CD4-positive, CD25-positive, alpha-beta regulatory T cell (primary cell): ENCODE measurements at places on chromosomes 2 and 18. TPM values are rescaled to one million over a fixed set of nuclear protein-coding genes. Genes with fewer than 3 reads are reported as not detected.

The SEPTIN10 gene
- total RNA-seq: 5.6 TPM

The MARS2 gene
- total RNA-seq: 13.6 TPM

The PLGLB1 gene
- 8.2 TPM for total RNA-seq

The UGT1A3 gene
- not detected for total RNA-seq

The SLC4A5 gene
- total RNA-seq: 12.7 TPM

The HOXD1 gene
- not detected for total RNA-seq

The MBP gene
- total RNA-seq: 172 TPM

The UGT1A5 gene
- not detected for total RNA-seq

The SDC1 gene
- not detected for total RNA-seq

The RGPD3 gene
- total RNA-seq: 0.44 TPM

The CCDC85A gene
- not detected for total RNA-seq

The IL1B gene
- total RNA-seq: 1.3 TPM

The FSHR gene
- not detected for total RNA-seq

DNA sequence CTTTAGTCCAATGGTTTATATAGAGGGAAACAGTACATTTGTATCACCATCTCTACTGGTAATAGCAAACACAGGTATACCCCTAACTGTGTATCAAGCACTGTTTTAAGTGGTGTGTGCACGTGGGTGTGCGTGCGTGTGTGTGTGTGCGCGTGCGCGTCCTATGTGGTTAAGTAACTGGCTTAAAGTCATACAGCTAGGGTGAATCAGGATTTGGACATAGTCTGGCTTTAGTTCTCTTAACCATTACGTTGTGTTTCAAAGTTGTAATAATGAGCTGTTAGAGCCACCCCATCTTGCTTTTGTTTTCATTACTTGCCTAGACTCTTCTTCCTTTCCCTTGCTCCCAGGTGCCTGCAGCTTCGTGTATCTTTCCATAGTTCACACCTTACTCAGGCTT lies 2.1 kb downstream of the HADHB start:
- peaks cover 47% of the 10 kb centered on the region for H3K4me1 ChIP-seq
- peak; percentile 7 for DNase-seq
- no peaks in the 10 kb centered on the region for H3K36me3 ChIP-seq
- no peak overlapping the region for H3K27ac ChIP-seq
- H3K27me3 ChIP-seq: no peaks in the 10 kb centered on the region
- peak overlapping the region; percentile 49 for H3K4me3 ChIP-seq

- H3K4me3 ChIP-seq: no peak overlapping the region
- no peak for DNase-seq
- H3K27me3 ChIP-seq: no peaks in the 10 kb centered on the region
- no peaks in the 10 kb centered on the region for H3K4me1 ChIP-seq
- no peak overlapping the region for H3K27ac ChIP-seq
Observed at GRCh38 chr18:79871026-79871390, 73.3 kb downstream of the KCNG2 start.

DNA sequence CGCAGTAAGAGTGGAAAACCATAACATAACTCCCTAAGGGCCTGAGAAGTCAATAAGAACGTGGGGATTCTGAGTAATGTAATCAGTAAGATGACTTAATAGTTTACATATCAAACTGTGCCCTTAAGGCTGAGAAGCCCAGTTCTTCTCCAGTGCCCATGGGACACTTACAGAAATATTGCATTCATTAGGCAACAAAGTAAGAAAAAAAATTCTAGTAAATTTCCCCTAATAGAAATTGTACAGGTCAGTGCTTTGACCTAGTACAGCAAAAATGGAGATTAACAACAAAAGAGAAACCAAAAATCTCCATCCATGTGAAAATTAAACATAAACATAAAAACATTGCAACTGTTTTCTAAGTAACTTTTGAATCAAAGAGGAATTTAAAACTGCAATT lies 139.8 kb upstream of the HS6ST1 start:
- DNase-seq: no peak
- no peaks in the 10 kb centered on the region for H3K36me3 ChIP-seq
- H3K27me3 ChIP-seq: no peaks in the 10 kb centered on the region
- H3K27ac ChIP-seq: no peak overlapping the region
- no peak overlapping the region for H3K4me3 ChIP-seq

DNA sequence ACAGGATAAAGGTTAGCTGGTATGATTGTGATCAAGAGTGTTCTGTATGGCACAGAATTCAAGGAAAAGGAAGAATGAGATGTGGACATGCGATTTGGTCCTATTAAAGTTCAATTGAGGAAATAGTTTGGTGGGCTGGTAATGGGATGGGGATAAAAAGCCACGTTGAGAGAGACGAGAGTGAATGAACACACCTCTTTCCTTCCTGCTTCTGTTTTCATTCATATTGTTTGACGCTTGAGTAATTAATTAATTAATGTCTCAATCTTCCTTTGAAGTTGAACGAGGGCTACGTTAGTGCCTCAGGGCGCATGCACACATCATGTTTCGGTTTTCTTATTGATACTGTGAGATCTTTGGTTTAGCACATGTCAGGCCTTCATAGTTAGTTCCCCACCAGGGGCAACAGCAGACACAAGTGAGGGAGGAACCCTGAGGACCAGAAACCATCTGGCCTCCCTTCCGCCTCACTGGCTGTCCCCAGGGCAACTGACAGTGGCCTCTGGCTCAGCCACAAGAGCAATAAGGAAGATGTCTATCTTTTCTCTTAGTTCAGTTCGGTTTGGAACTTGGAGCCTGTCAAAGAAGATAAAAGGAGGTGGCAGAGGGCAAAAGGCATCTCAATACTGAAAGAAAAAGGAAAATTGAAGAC lies 116.0 kb downstream of the LIPG start:
- H3K36me3 ChIP-seq: no peaks in the 10 kb centered on the region
- H3K27ac ChIP-seq: no peak overlapping the region
- peaks cover 6% of the 10 kb centered on the region for H3K27me3 ChIP-seq
- DNase-seq: no peak

- DNase-seq: peak; percentile 81
- peaks cover 80% of the 10 kb centered on the region for H3K4me1 ChIP-seq
- H3K27ac ChIP-seq: peak overlapping the region; percentile 78
- peak overlapping the region; percentile 43 for H3K4me3 ChIP-seq
- H3K27me3 ChIP-seq: no peaks in the 10 kb centered on the region
Observed at GRCh38 chr2:134668821-134669220, 50.0 kb downstream of the TMEM163 start.

DNA sequence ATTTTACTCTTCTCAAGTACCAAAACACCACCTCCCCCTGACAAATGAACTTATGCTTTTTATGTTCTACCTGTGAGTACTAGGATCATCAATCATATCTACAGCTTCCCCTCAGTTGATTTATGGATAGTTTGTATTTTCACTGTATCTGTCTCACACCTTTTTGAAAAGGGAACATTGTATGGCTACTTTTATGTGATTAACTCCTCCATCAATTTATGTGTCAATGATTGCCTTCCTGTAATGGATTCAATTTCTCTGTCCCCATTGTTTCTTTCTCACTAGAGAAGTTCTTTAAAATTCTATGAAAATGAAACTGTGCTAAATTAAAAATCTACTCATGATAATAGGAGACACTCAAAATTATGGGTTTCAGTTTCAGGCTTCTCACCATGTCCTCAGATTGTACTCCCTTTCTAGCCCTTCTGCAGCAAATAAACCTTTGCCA lies 935.0 kb downstream of the TRIB2 start:
- no peaks in the 10 kb centered on the region for H3K27me3 ChIP-seq
- H3K4me1 ChIP-seq: no peaks in the 10 kb centered on the region
- no peak overlapping the region for H3K27ac ChIP-seq
- DNase-seq: no peak

GRCh38 chr2:177165721-177166711 lies 46.6 kb upstream of the HNRNPA3 start:
- no peaks in the 10 kb centered on the region for H3K36me3 ChIP-seq
- peak overlapping the region; percentile 82 for H3K4me3 ChIP-seq
- no peaks in the 10 kb centered on the region for H3K27me3 ChIP-seq
- H3K4me1 ChIP-seq: peaks cover 32% of the 10 kb centered on the region
- DNase-seq: peak; percentile 52

DNA sequence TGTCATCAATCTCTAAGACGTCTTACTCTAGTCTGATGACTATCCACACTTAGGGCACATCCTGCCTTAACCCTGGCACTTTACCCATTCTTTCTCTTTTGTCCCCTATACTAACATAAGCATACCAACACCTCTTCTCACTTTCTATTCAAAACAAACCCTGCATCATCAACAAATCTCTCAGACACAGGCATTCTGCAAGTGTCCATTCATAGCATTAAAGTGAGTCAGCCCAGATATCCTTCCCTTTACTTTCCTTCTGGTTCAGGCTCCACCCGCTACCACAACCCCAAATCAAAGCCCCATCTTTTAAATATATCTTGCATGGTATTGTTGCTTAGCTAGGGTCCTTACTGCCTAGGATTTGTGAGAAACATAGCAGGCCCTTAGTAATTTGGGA lies 3.8 kb downstream of the GRB14 start:
- H3K27ac ChIP-seq: no peak overlapping the region
- H3K27me3 ChIP-seq: peaks cover 1% of the 10 kb centered on the region
- no peak for DNase-seq
- no peaks in the 10 kb centered on the region for H3K4me1 ChIP-seq
- H3K36me3 ChIP-seq: no peaks in the 10 kb centered on the region

GRCh38 chr2:88933980-88934379 lies 242.5 kb downstream of the RPIA start:
- H3K27ac ChIP-seq: no peak overlapping the region
- no peak for DNase-seq
- no peaks in the 10 kb centered on the region for H3K4me1 ChIP-seq
- H3K36me3 ChIP-seq: no peaks in the 10 kb centered on the region

- no peak for DNase-seq
- no peaks in the 10 kb centered on the region for H3K36me3 ChIP-seq
- no peak overlapping the region for H3K4me3 ChIP-seq
Observed at GRCh38 chr18:47817017-47817794, 113.3 kb downstream of the SMAD2 start.

GRCh38 chr2:188078534-188078933 lies 213.1 kb upstream of the GULP1 start:
- no peak overlapping the region for H3K27ac ChIP-seq
- no peak for DNase-seq
- no peaks in the 10 kb centered on the region for H3K4me1 ChIP-seq
- H3K27me3 ChIP-seq: no peaks in the 10 kb centered on the region
- no peak overlapping the region for H3K4me3 ChIP-seq

- H3K4me1 ChIP-seq: peaks cover 9% of the 10 kb centered on the region
- peak within 1 kb of the TSS; percentile 5 for H3K27ac ChIP-seq
- H3K27me3 ChIP-seq: peaks cover 18% of the 10 kb centered on the region
- no peaks in the 10 kb centered on the region for H3K36me3 ChIP-seq
- DNase-seq: peak; percentile 67
Observed at GRCh38 chr2:9003616-9004337, at the start of gene MBOAT2. TSS of gene MBOAT2 (minus strand) at chr2:9003684. CDS start at chr2:9003614, 70 bp downstream.

DNA sequence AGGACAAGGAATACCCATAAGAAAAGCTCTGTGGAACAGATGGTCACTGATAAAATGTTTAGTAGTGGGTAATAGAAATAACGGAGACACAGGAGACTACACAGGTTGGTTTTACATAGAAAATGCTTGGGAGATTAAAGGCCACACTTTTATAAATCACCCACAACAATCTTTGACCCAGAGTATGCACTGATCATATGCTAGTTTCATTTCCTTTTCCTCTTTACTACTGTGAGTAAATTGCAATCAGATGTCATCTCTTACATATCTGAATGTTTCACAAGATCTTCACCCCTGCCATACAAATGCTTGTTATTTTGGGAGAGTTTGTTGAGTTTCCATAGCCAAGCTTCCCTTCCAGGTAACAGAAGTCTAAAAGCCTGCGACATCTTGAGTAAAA lies 978.4 kb upstream of the KLHL29 start:
- DNase-seq: no peak
- H3K27ac ChIP-seq: no peak overlapping the region
- no peaks in the 10 kb centered on the region for H3K27me3 ChIP-seq
- no peak overlapping the region for H3K4me3 ChIP-seq
- no peaks in the 10 kb centered on the region for H3K4me1 ChIP-seq

GRCh38 chr2:142580691-142581090 lies 296.8 kb upstream of the KYNU start:
- no peaks in the 10 kb centered on the region for H3K27me3 ChIP-seq
- H3K4me3 ChIP-seq: no peak overlapping the region
- no peak for DNase-seq

- peaks cover 31% of the 10 kb centered on the region for H3K36me3 ChIP-seq
- no peak for DNase-seq
- no peaks in the 10 kb centered on the region for H3K27me3 ChIP-seq
- no peak overlapping the region for H3K27ac ChIP-seq
Observed at GRCh38 chr2:221429741-221430491, 142.2 kb downstream of the EPHA4 start.

DNA sequence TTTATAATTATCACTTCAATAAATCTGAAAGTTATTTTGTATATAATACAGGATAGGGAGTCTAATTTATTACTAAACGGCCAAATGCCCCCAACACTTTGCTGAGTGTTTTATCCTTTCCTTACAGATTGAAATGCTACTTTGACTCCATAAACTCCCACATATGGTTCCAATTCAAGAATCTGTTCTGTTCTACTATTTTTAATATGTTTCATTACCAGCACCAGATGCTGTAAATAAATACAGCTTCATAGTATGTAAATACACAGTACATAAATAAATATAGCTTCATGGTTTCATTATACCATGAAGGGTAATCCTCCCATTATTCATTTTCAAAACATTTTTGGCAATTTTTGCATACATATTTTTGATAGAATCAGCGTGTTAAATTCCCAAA lies 34.0 kb upstream of the MREG start:
- H3K4me3 ChIP-seq: no peak overlapping the region
- DNase-seq: no peak
- peaks cover 43% of the 10 kb centered on the region for H3K36me3 ChIP-seq

- no peak overlapping the region for H3K27ac ChIP-seq
- no peak for DNase-seq
- H3K27me3 ChIP-seq: no peaks in the 10 kb centered on the region
- H3K4me1 ChIP-seq: no peaks in the 10 kb centered on the region
- no peak overlapping the region for H3K4me3 ChIP-seq
Observed at GRCh38 chr2:20519309-20519708, 72.4 kb downstream of the RHOB start.

GRCh38 chr2:45889053-45889452 lies 237.6 kb downstream of the PRKCE start:
- no peaks in the 10 kb centered on the region for H3K27me3 ChIP-seq
- H3K36me3 ChIP-seq: no peaks in the 10 kb centered on the region
- H3K4me3 ChIP-seq: no peak overlapping the region

DNA sequence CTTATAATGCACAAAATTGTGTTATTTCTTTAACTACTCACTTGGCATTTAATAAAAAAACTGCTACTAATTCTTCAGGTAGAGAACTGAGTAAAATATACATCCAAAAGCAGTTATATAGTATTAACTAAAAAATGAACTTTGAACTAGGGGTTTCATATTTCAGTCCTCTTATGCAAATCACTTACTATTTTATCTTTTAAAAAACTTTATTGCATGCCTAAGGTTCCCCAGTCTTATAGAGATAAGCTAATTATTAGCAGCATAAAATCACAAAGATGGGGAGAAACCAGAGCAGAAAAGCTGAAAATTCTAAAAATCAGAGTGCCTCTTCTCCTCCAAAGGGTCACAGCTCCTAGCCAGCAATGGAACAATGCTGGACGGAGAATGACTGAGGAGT lies 228.0 kb downstream of the CALCRL start:
- no peaks in the 10 kb centered on the region for H3K27me3 ChIP-seq
- no peak for DNase-seq
- no peaks in the 10 kb centered on the region for H3K4me1 ChIP-seq
- H3K4me3 ChIP-seq: no peak overlapping the region

GRCh38 chr2:100008956-100009355 lies 133.4 kb downstream of the AFF3 start:
- no peak overlapping the region for H3K27ac ChIP-seq
- H3K36me3 ChIP-seq: no peaks in the 10 kb centered on the region
- no peaks in the 10 kb centered on the region for H3K27me3 ChIP-seq
- H3K4me3 ChIP-seq: no peak overlapping the region
